ENCODE measurements at places on chromosomes 13 and 19. TPM values are rescaled to one million over a fixed set of nuclear protein-coding genes. Genes with fewer than 3 reads are reported as not detected.

PDE4C gene
- total RNA-seq, result 0.14 TPM

ANKLE1 gene
- 17.2 TPM for total RNA-seq

SLITRK1 gene
- not detected for total RNA-seq

DNA sequence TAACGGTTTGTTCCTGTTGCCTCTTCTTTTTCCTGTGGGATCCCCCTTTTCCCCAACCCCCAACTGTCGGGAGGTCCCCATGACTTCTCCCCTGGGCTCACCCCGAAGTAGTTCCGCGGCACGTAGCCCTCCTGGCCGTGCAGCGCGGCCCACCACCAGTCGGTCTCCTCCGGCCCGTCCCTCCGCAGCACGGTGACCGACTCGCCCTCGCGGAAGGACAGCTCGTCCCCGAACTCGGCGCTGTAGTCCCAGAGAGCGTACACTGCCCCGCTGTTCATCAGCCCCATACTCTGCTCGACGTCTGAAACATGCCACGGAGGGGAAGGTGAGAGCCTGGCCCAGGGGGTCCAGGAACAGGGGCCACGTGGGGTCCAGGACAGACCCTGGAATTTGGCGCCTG lies 12.1 kb upstream of the ERCC2 start:
- H3K27me3 ChIP-seq, result peaks cover 24% of the 10 kb centered on the region
- H3K4me3 ChIP-seq, result no peak overlapping the region
- no peak for DNase-seq

- peaks cover 22% of the 10 kb centered on the region for H3K4me1 ChIP-seq
- H3K27me3 ChIP-seq, result peaks cover 2% of the 10 kb centered on the region
- peak; percentile 47 for DNase-seq
- H3K36me3 ChIP-seq, result no peaks in the 10 kb centered on the region
- H3K27ac ChIP-seq, result peak overlapping the region; percentile 44
- peak overlapping the region; percentile 7 for H3K4me3 ChIP-seq
These were observed 22.5 kb upstream of the POU2F2 start for GRCh38 chr19:42154471-42155323.

DNA sequence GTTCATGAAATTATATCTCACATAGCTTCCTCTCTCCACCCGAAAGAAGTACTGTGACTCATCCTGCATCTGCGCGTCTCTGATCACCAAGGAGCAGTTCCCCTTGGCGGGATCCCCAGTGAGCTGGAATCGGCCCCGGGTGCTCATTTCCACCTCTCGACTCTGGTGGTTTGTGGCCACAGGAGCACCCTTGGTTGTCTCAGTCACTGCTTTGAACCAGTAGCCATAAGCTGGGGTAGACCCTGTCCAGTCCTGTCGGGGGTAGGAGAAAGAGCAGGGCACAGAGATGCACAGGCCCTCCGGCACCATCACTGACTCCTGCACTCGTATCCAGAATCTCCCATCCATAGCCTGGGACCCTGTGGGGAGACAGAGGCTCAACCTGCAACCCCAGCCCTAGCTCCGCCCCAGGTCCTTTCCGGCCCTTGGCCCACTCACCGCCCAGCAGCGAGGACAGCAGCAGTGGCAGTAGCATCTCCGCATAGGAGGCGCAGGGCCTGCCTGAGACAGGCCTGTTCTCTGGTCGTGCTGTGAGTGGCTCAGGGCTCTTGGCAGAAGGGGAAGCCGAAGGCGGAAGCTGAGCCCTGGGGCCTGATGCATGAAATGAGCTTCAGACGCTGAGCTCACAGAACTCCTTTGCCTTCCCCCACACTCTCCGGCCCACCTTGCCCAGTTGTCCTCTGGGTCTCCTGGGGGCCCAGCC lies at the start of gene SIGLEC10:
SIGLEC10 (minus strand) TSS at position 536 of the 703 bp plus-strand sequence; CDS start at position 475, 61 bp downstream.
- H3K27ac ChIP-seq, result peak within 1 kb of the TSS; percentile 62
- H3K4me3 ChIP-seq, result peak within 1 kb of the TSS; percentile 21
- H3K36me3 ChIP-seq, result no peaks in the 10 kb centered on the region
- peaks cover 11% of the 10 kb centered on the region for H3K27me3 ChIP-seq
- peaks cover 22% of the 10 kb centered on the region for H3K4me1 ChIP-seq

GRCh38 chr19:35784503-35785338 lies 9.4 kb downstream of the ARHGAP33 start:
- no peaks in the 10 kb centered on the region for H3K4me1 ChIP-seq
- H3K4me3 ChIP-seq, result no peak overlapping the region
- no peak for DNase-seq
- H3K27ac ChIP-seq, result no peak overlapping the region
- peaks cover 1% of the 10 kb centered on the region for H3K36me3 ChIP-seq
- no peaks in the 10 kb centered on the region for H3K27me3 ChIP-seq

DNA sequence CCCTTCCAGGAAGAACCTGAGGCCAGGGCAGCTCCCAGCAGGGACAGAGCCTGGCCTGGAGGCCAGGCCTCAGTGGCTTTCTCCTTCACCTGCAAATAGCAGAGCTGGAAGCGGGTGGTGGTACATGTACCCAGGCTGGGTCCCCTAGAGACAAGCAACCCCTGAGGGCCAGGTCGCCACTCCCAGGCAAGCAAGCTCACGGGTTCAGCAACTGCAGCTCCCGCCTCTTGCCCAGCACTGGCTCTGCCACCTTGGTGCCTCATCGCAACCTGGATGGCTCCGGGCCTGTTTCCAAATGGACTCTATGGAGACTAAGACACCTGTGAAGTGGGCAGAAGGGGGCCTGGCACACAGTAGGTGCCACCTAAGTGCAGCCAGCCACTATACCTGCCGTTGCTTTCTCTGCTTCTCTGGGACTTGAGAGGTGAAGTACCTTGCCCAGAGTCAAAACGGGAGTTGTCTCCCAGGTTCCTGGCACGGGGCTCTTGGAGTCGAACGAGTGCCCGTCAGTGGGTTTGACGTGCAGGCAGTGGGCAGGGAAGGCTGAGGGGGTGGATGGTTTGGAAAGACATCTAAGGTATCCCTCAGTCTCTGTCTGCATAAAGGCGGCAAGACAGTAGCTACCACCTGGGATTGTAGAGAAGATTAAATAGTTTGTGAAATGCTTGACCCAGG lies 2.4 kb upstream of the PLPP2 start:
- no peak for DNase-seq
- no peaks in the 10 kb centered on the region for H3K36me3 ChIP-seq
- no peak overlapping the region for H3K4me3 ChIP-seq

DNA sequence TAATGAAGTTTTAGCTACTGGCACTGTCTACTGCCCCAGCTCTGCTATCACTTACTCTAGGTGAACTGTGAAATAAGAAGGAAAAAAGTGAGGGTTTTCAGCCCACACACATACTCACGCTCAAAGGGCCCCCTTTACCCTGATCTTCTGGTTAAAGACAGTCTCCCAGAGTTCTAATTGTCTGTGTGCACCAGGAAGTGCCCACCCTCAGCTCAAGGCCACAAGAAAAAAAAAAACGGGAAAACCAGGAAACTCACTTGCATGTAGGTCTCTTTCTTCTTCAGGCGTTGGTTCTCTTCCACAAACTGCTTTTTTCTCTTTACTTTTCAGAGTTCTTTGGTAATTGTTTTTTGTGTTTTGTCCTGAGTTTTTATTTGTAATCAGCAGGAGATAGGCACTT lies 22.1 kb downstream of the RAP2A start:
- H3K4me3 ChIP-seq, result no peak overlapping the region
- H3K36me3 ChIP-seq, result peaks cover 38% of the 10 kb centered on the region
- H3K4me1 ChIP-seq, result peaks cover 27% of the 10 kb centered on the region
- H3K27me3 ChIP-seq, result no peaks in the 10 kb centered on the region
- no peak overlapping the region for H3K27ac ChIP-seq
- no peak for DNase-seq

DNA sequence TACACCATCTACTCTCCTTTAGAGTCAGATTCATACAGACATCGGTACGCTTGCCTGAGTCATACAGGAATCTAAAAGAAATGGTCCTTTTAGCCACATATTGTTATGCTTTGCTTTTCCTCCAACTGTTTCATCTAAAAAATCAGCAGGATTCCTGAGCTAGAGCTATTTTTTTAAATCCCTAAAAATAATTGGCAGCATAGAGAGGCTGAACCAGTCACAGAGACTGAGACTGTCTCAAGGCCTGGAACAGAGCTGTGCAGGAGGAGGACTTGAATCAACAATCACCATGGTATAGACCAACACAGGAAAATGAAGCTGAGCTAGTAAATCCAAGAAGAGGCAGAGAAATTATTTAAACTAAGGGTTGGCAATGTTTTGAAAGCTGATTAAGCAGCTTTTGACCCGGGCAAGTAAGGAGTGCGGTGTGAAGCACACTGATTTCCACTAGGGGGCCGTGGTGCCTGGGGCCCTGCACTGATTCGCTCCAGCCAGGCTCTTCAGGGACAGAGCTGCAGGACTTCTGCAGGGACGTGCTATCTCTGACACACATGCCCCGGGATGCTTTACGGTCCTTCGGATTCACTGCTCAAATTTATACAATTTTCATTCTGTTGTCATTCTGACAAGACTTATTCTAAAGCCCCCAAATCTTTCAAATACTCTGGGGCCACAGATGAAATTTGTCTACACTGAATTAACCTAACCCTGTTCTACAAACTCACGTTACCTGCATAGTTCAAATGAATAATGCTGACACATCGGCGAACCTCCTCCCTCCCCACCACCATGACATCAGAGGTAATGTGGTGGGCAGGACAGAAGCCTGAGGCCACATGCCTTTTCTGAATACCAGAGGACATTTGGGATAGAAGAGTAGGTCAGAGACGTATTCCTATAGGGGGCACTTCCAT lies 87.6 kb upstream of the SLC15A1 start:
- no peak overlapping the region for H3K27ac ChIP-seq
- peaks cover 3% of the 10 kb centered on the region for H3K4me1 ChIP-seq
- no peaks in the 10 kb centered on the region for H3K27me3 ChIP-seq
- DNase-seq, result peak; percentile 55
- no peak overlapping the region for H3K4me3 ChIP-seq
- H3K36me3 ChIP-seq, result peaks cover 2% of the 10 kb centered on the region

- peaks cover 2% of the 10 kb centered on the region for H3K27me3 ChIP-seq
- DNase-seq, result no peak
- no peak overlapping the region for H3K4me3 ChIP-seq
- H3K4me1 ChIP-seq, result no peaks in the 10 kb centered on the region
- H3K36me3 ChIP-seq, result no peaks in the 10 kb centered on the region
- H3K27ac ChIP-seq, result no peak overlapping the region
These were observed 71.4 kb downstream of the EFNB2 start for GRCh38 chr13:106464076-106464475.

GRCh38 chr19:10079031-10079453 lies 7.1 kb upstream of the SHFL start:
- DNase-seq, result no peak
- H3K36me3 ChIP-seq, result no peaks in the 10 kb centered on the region
- H3K4me3 ChIP-seq, result no peak overlapping the region
- H3K4me1 ChIP-seq, result no peaks in the 10 kb centered on the region

DNA sequence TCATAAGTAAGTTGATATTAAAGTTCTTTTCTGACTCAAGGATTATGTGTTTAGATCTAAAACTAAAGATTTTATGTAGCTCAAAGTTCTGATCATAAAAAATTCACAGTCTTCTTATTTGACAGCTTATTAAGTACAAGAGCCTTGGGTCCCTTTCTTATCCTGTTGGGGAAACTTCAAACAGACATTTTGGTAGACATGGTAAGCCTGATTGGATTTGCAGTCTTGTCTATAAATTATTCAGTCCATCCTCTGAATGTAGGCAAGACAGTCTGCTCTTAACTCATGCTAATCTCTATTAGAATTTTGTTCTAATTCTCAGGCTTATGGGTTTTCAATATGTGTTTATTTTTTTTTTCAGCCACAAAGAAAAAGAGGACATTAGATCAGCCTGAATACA lies 1718.7 kb upstream of the SLC10A2 start:
- H3K4me3 ChIP-seq, result no peak overlapping the region
- H3K36me3 ChIP-seq, result no peaks in the 10 kb centered on the region
- no peak overlapping the region for H3K27ac ChIP-seq
- H3K27me3 ChIP-seq, result no peaks in the 10 kb centered on the region

- peaks cover 1% of the 10 kb centered on the region for H3K36me3 ChIP-seq
- no peak for DNase-seq
- no peak overlapping the region for H3K27ac ChIP-seq
- peaks cover 33% of the 10 kb centered on the region for H3K4me1 ChIP-seq
These were observed 44.4 kb upstream of the NPAS1 start for GRCh38 chr19:46975011-46975924.

DNA sequence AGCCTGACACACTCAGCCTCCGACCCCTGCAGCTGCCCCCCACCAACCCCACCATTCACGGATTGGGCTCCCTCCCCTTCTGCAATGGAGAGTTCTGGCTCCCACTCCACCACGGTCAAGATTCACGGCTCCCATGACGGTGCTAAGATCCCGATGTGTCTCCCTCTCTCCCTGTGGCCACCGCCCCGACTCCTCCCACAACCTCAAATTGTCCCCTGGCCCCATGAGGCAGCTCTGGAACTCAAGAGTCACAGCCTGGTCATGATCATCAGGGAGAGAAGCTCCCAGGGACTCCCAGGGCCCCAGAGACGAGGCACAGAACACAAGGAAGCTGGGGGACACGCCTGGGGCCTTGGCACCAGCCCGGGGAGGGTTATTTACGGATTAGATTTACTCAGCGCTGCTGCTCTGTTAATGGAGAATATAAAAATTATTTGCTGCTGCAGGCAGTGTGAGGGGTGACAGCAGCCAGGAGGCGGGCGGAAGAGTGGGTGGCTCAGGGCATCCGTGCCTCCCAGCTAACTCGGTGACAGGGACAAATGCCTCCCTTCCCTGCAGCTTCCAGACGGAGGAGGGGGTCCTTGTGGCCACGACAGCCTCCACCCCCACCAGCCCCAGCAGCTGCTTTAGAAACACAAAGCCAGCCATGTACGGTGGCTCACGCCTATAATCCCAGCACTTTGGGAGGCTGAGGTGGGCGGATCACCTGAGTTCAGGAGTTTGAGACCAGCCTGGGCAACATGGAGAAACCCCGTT lies 184.2 kb downstream of the PTPRS start:
- no peaks in the 10 kb centered on the region for H3K4me1 ChIP-seq
- H3K4me3 ChIP-seq, result no peak overlapping the region
- H3K36me3 ChIP-seq, result no peaks in the 10 kb centered on the region
- no peak for DNase-seq
- H3K27me3 ChIP-seq, result no peaks in the 10 kb centered on the region

DNA sequence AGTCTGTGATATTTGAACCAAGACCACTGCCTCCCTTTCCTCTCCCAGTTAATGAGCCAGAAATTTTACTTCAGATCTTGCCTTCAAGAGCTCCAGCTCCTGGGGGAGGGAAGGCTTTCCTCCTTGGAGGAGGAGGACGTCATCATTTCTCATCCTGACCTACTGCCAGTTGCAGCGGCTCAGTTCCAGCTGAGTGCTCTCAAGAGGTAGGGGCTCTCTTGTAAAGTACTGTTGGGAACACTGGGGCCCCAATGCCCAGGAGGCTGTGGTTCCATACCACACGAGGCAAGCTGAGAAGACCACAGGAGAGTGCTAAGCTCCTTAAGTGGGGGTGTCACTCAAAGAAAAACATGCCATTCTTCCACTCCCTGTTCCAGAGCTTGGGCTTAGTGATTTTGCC lies 36.2 kb downstream of the METTL21C start:
- DNase-seq, result no peak
- H3K27ac ChIP-seq, result no peak overlapping the region
- H3K4me3 ChIP-seq, result no peak overlapping the region
- H3K27me3 ChIP-seq, result no peaks in the 10 kb centered on the region

- no peak for DNase-seq
- H3K36me3 ChIP-seq, result no peaks in the 10 kb centered on the region
- no peaks in the 10 kb centered on the region for H3K27me3 ChIP-seq
- H3K4me1 ChIP-seq, result no peaks in the 10 kb centered on the region
These were observed 1194.2 kb downstream of the EFNB2 start for GRCh38 chr13:105341256-105341655.

GRCh38 chr19:41328157-41328841 lies 18.3 kb downstream of the CCDC97 start:
- peak overlapping the region; percentile 67 for H3K4me3 ChIP-seq
- H3K27me3 ChIP-seq, result no peaks in the 10 kb centered on the region
- peaks cover 62% of the 10 kb centered on the region for H3K4me1 ChIP-seq
- peak; percentile 83 for DNase-seq

Measured in activated CD8-positive, alpha-beta memory T cell treated with anti-CD3 and anti-CD28 coated beads, Interleukin-2, amount 10 ng/mL, durations not matched to agents 7 days and 5 days (primary cell).